ENCODE measurements at places on chromosomes 7 and 10. TPM values are rescaled to one million over a fixed set of nuclear protein-coding genes. Genes with fewer than 3 reads are reported as not detected.

Gene TFR2
- total RNA-seq = 1.3 TPM

Gene PON1
- not detected for total RNA-seq

GRCh38 chr10:60456053-60456452, 66.4 kb upstream of the ANK3 start:
- no peak for DNase-seq

DNA sequence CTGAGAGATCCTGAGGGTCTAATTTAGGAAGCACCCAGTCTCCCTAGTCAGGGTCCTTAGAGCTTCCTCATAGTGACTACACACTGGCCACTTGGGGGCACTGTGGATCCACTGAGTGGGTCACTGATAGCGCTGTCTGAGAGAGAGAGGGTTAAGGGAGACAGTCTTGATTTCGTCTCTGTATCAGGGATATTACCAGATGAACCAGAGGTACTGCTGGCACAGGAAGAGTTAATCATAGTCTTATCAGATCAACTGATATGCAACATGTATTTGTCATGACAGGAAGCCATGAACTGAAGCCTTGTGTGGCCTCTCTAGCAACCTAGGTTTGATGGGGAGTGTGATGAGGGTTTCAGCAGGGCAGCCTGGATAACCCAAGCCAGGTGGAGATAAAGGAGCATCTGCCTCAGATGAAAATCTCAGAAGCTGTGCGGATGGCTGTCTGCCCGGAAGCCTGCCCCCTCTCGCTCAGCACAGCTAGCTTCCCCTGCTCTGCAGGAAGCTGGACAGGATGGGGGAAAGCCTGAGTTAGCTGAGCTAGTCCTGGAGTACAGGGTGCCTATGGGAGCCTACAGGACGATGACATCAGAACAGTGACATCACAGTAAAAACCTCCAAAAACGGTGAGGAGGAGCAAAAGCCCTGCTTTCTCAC, 214.0 kb upstream of the PRSS1 start:
- peak; percentile 70 for DNase-seq

GRCh38 chr10:58857251-58857805, 319.1 kb upstream of the PHYHIPL start:
- DNase-seq = no peak

- DNase-seq = peak; percentile 68
Measured at GRCh38 chr7:23469150-23469960, 936 bp downstream of the IGF2BP3 start.

- DNase-seq = no peak
Measured at GRCh38 chr7:88522771-88523293, 216.1 kb upstream of the STEAP4 start.

DNA sequence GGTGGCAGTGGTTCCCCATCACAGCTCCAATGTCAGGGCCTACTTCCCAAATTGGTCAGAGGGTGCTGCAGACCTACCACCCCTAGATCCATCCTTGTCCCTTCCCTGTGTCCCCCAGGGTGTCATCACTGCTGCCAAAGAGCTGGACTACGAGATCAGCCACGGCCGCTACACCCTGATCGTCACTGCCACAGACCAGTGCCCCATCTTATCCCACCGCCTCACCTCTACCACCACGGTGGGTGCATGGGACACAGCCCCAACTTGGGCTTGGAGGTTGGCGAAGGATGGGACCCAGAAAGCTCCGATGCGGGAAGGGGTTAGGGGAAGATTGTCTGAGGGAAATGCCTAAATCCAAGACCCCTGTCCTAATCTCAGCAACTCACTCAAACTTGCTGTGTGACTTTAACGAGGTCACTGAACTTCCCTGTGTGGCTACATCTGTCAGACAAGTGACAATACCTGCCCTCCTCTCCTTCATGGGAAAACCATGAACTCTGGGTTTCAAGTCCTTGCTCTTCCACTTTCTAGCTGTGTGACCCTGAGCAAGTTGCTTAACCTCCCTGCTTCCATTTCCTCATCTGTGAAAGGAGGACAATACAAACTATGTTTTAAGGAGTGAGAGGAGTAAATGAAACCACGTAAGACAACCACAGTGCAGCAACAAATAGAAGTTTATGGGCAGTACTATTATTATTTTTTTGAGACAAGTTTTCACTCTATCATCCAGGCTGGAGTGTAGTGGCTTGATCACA, 4.9 kb upstream of the VSIR start:
- DNase-seq = no peak

- DNase-seq = no peak
Measured at GRCh38 chr10:16779384-16779915, 37.8 kb downstream of the RSU1 start.

- DNase-seq = no peak
Measured at GRCh38 chr7:6182993-6183392, 89.4 kb downstream of the CYTH3 start.

DNA sequence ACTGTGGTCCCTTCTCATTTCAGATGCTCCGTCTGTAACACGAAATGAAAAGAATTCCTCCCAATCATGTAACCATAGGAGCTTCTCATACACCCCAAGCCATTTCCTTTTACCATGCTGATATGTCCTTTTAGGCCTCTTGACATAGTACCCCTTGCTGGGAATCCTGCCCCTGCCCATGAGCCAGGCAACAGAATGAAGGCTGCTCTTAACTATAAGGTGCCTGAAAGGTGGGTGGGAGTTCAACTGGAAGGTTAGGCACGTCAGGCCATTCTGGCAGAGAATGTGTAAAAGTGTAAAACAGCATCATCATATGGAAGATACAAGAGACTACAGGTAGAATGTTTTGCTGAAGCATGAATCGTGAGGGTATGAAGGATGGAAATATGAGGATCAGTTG, 22.5 kb downstream of the IL2RA start:
- no peak for DNase-seq

DNA sequence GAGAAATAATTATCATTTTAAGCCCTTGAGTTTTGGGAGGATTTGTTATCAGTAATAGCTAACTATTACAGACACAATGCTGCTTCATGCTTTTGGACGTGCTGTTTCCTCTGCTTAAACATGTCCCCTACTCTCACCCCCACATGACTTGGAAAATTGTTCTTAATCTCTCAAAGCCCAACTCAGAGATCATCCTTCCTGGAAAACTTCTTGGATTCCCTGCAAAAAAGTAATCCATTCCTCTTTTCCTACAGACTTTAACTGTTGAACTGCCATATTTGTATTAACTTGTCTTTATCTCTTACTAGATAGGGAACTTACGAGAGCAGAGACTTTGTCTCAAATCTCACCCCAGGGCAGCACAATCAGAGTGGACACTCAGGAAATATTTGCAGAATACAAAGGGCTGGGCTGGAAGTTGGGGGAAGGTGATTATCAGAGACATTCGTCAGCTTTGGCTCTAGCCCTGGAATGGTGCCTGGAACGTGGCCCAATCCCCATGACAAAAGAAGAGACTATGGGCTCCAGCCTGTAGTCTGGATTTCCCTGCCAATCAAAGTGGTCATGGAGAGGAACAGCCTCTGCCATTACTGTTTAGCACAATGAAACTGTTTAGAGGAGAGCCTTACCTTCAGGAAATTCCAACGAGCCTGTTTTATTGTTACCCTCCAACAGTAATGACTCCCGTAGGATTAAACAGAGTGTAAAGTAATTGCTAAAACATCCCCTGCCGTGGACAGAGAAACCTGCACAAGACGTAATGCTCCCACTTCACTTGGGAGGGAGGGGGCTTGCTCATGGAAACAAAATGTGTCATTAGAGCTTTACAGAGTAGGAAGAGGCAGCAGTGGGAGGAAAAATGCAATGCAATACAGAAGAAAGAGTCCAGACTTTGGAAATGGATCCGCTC, 140.4 kb upstream of the AUTS2 start:
- DNase-seq = peak; percentile 86

GRCh38 chr7:113083816-113084495, 2.7 kb downstream of the GPR85 start:
- DNase-seq = no peak

GRCh38 chr7:12570168-12570533, 369 bp upstream of the SCIN start:
- peak; percentile 17 for DNase-seq

GRCh38 chr10:71391701-71392100, 5.0 kb upstream of the CDH23 start:
- peak; percentile 17 for DNase-seq

- DNase-seq = no peak
Measured at GRCh38 chr10:74223755-74224529, 72.9 kb downstream of the ADK start.

DNA sequence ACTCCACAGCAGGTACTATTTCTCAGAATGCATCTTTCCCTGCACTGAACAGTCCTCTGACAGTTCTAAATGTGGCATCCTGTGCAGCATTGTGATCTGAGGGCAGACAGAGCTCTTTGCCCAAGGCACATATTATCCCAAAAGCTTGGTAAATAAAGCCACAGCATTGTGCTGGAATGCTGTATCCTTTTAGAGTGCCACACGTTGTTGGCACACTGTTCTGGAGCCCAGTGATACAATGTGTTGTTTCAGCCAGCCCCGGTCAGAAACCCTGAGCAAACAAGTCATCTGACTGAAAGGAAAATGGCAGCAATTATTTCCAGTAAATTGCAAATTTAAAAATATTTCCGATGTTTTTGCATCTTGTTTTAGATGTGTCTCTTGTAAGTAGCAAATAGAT, 45.4 kb downstream of the NAMPT start:
- DNase-seq = no peak

DNA sequence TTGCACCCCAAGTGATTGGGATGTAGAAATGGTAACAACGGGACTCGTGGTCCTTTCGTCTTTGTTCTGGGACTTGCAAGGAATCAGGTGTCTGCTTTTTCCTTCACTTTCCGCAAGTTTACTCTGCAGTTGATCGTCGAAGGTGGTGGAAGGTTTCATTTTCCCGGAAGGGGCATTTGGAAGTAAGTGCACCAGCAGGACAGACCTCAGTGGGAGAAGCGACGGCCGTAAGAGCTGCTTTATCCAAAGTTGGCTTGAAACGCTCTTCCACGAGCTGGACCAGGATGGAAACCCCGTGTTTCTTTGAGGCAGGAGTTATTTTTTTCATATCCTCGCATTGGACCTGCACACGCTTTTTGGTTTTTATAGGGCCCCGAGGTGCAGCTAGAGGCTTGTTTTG, 1.2 kb downstream of the BRI3 start:
- no peak for DNase-seq

GRCh38 chr7:132837529-132837928, 244.4 kb downstream of the CHCHD3 start:
- DNase-seq = no peak

GRCh38 chr10:105146436-105146835, 505.3 kb downstream of the SORCS3 start:
- DNase-seq = no peak

- DNase-seq = peak; percentile 79
Measured at GRCh38 chr7:91264924-91265681, 870 bp downstream of the FZD1 start.

GRCh38 chr7:108604307-108605077, 34.8 kb downstream of the DNAJB9 start:
- DNase-seq = no peak

DNA sequence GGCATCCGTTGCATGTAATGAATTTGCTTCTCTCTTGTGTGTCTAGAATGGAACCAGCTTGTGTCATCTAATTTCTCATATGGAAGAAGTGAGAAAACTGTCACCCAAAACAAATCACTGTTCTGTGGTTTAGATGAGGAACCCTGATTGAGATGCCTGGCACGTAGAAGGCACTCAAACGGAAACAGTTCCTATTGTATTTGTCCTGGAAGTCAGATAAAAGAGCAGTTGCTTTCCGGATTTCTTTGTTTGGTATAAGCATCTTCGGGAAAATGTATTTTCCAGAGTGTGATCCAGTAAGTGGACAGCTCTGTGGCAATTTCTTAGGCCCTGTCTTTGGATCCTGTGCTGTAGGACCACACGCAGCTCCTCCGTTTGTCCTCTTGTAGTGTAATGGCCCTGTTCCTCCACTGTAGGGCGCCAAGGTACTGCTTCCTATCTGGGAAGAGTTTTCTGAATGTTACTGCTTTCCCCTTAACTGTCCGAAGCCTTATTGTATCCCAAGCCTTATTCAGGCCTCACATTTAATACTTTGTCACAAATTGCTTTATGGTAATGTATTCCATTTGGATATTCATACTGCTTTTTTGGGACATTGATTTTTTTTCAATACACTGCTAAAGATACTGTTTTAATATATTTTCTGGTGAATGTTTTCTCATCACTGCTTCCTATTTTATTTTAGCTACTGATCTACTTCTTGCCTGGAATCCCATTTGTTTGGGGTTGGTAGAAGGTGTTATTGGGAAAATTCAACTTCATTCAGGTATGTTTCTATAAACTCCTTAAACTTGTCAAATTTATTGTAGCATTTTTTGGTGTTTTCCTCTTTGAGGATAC, 24.8 kb downstream of the INPP5F start:
- DNase-seq = peak; percentile 86

DNA sequence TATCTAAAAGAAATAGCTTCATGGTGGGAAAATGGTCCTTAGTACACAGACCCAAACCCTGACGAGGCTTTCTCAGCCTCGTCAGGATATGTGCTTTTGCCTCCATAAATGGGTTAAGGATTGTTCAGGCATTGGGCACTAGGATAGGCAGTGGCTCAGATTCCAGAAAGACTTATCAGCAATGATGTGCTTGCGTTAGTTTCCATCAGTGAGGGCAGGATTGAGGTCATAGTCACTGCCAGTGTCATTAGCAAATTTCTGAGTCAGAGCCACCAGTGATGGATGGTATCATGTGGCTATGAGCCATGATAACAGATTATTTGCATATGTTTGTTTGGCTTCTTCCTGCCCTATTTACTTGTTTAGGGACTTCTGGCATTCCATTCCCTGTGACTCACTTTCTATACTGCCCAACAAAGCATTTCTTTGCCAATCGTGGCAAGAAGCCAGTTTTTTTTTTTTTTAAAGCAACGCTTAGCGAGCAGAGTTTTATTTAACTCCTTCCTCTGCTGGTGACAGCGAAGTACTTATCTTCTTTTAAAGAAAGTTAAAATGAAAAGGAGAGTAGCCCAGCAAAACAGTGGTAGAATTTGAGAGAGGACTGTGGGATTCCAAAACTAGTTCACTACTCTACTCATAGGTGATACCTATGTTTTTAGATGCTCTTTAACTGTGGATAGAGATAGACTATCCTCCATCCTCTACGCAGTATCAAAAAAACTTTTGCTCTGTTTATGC, 44.4 kb downstream of the MYPN start:
- peak; percentile 95 for DNase-seq
